ENCODE measurements at places on chromosomes 13 and 19.

GRCh38 chr13:77918391-77919245, at the start of gene EDNRB:
TSS of gene EDNRB (minus strand) at chr13:77918831. CDS start at chr13:77918573, 258 bp downstream.
- DNase-seq, result no peak

GRCh38 chr19:28443361-28443760, 769.6 kb downstream of the UQCRFS1 start:
- no peak for DNase-seq

- no peak for DNase-seq
Observed at GRCh38 chr19:15323496-15324235, 8.7 kb downstream of the BRD4 start.

DNA sequence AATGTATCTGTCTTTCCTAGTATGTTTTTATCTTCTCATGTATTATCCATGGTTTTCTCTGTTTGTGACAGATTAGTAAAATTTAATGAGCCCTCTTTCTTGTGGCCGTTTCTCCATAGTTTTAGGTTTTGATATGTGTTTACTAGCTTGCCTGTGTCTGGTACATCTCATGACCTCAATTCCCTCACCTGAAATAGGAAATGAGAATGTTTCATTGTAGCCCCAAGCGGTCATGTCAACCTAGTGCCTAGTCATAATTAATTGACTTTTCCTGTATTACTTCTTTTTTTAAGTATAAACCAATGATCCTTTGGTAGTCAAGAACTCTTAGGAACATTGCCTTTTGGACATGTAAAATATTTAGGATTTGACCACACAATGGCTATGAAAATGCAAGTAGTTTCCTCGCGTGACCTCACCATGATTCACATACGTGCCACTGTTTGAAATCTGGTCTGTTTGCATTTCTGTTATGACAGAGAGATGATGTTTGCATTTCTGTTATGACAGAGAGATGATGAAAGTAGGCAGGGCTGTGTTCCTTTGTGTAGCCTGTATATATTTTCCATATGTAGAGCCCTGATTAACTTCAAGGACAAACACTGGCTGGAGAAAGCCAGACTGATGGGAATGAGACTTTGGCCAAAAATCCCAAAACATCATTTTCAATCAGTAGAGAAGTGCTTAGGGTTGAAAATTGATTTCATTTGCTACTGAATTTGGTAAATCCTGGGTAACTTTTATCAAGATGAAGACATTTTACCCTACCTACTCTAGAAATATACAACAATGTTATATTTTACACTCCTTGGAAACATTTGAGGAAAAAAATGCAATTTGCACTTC, 104.8 kb downstream of the TNFRSF19 start:
- no peak for DNase-seq
